ENCODE measurements at places on chromosomes 13 and 19.

DNA sequence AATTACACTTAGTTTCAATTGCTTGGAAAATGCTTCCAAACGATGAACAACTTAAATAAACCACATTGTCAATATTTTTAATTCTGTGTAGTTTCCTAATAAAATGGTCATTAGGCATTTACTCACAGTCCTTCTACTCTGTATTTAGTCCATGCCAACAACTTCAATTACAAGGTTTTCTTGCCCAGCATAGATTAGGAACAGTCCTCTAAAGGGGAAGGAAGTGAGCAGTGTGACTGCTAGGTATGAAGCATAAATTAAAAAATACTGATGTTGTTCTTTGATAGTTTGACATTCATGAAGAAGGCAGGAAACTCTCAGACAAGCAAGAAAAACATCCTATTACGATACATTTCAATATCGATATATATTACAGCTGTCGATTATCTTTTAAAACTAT is 716.0 kb upstream of the PCDH9 start:
- DNase-seq = no peak

DNA sequence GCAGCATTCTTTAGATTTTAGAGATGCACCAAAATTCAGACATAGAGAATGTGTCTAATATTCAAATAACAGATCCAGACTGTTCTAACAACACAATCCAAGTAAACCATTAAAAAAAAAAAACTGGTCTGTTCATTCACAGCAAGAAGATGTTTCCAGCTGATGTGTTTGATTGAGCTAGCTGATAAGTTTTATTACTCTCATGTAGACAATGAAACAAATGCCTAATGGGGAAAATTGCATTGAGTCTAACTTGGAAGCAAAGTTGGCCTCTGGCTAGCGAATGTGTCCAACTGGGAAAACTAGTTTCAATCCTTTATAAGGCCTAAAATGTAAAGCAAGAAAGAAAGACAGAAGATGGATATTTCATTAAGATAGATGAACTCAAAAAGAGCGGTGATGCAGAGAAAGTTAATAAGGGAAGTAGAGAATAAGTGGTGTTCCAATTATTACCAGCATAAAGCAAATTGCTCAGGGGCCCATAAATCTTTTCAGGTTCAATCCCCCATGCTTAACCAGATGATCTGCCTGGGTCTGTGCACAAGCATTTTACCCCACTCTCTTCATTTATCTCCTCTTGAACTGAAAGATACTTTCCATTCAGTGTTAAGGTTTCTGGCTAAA is 54.2 kb downstream of the PCDH9 start:
- DNase-seq = no peak

GRCh38 chr13:44407379-44407778 is 33.8 kb downstream of the SERP2 start:
- no peak for DNase-seq

GRCh38 chr13:76017861-76018556 is 381.9 kb downstream of the LMO7 start:
- no peak for DNase-seq

- DNase-seq = no peak
Observed at GRCh38 chr13:74904556-74904955, 577.4 kb downstream of the TBC1D4 start.

DNA sequence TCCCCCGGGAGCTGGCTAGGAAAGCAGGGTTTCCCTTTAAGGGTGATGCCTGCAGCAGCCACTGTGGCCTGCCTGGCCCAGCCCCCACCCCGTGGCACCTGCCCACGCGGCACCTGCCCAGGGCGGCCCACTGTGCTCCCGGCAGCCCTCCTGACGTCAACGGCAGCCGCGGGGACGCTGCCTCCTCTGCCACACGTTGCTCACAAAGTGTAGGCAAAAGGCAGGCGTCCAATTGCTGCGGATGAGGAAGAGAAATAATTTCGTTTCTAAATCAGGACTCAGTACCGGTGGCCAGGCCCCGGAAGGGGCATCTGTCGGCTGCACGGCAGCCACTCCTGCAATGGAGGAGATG is 122.3 kb downstream of the URI1 start:
- no peak for DNase-seq

DNA sequence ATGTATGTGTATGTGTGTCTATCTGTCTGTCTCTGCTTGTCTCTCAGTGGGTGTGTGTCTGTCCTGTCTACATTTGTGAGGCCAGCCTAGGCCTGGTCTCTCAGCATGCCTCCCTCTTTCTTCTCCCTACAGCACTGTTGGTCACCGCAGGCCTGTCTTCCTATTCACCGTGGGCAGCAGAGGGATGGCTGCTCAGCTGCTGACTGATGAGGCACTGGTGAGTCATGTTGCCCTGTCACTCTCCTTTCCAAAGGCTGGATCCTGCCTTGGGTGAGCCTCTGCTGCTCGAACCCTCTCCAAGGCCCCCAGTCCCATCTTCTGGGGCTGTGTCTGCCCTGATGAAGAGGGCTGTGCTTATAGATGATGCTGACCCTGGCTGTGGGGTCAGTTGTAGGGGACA is 6.3 kb downstream of the ZNF71 start:
- no peak for DNase-seq

DNA sequence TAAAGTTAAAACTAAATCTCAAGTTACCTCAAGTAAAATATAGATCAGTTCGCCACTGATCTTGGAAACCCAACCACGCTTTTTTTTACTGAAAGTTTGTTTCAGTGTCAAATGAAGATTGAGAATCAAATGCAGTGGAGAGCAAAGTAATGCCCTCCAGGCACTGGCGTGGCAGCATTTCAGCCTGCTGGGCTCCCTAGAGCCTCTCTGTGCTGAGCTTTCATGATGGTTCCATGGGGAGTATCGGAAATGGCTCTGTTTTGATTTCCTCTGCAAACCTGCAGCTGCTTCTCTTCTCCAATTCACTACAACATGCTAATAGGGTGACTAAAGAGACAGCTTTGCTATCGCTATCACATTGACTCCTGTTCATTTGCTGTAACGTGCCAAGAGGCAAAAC is 141.6 kb downstream of the FGF14 start:
- DNase-seq = no peak
